ENCODE measurements at places on chromosomes 2 and 18. TPM values are rescaled to one million over a fixed set of nuclear protein-coding genes. Genes with fewer than 3 reads are reported as not detected.

Gene PSMA8
- not detected for total RNA-seq

Gene CYP1B1
- total RNA-seq = 0.07 TPM

- no peak for DNase-seq
Measured at GRCh38 chr18:56188529-56189275, 449.7 kb downstream of the TXNL1 start.

DNA sequence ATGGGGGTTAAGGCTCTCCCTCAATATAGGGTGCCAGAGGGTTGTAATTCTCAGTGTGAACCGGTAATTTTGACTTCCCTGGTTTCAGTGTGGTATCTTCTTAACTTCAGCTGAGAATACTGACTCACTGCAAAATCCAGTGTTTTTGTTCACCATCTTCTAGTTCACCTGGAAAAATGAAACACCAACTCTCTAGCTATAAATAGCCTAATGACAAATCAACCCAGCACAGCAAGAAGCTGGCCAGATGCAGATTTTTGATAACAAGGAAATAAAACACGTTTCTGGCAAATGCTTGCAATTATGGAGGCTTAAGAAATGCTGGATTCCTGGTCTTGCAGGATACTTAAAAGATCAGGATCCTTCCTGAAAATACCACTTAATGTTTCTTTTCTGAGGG, 192.3 kb downstream of the CLIP4 start:
- DNase-seq = no peak

DNA sequence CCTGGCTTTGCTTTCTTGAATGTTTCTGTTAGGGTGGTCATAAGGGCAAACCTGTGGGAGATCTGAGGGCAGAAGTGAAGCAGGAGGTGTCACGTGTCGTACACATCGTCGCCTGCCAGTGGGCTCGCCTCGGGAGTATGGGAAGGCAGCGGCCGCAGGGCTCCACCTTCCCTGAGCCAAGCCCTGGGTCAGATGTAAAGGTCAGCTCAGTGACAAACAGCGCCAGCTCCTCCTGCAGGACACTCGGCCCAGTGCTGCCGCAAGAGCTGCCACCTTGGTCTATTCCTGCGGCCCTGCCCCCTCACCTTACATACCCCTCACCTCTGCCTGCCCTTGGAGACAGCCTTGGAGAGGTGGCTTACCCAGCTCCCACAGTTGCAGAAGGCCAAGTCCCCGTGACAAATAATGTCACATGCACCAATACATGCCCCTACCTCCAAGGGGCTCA, 64.2 kb downstream of the PSMG2 start:
- no peak for DNase-seq

DNA sequence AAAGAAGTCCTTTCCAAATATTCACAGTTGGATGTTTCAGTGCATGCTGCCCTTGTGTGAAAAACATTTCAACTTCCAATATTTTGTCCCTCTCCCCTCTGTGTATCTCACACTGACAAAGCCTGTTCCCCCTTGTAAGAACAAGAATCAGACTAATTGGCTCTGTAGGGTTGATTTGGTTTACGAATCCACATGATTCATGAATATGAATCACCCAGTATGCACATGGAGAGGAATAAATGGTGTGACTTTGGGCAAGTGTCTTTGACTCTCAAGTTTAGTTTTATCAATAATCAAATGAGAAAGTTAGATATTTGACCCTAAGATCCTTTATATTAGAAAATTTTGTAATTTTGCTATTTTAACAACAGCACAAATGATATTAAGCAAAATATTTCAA, 9.3 kb upstream of the CDH20 start:
- no peak for DNase-seq

GRCh38 chr2:100240386-100240785, 81.9 kb downstream of the LONRF2 start:
- no peak for DNase-seq

DNA sequence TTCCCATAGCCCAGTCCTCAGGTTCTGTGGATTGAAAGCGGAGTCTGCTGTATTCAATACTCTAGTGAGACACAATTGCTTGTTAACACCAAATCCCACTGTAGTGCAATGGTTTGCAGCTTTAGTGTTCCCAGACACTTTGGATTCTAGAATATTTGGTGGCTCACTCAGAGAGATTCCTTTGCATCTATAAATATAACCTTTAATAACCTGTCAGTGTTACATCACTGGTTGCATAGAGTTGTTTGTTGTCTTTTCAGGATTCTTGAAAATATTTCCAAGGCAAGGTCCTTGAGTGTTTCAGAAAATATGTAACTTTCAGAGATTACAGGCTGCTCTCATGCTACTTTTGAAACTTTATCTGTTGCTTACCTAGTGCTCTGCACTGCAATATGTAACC, 157.5 kb downstream of the ZEB2 start:
- no peak for DNase-seq

GRCh38 chr2:118049140-118049815, 35.4 kb upstream of the CCDC93 start:
- DNase-seq = no peak
